Activated naive CD8-positive, alpha-beta T cell treated with anti-CD3 and anti-CD28 coated beads, Interleukin-2, amount 50 U/mL, for 16 hours (primary cell): ENCODE measurements at places on chromosomes 7 and 10.

GRCh38 chr10:31604096-31604495, 285.1 kb downstream of the ZEB1 start:
- no peak for DNase-seq

- DNase-seq, result no peak
Observed at GRCh38 chr10:3468919-3469638, 296.5 kb upstream of the PITRM1 start.

- no peak for DNase-seq
Observed at GRCh38 chr7:106812027-106812643, 52.9 kb upstream of the PIK3CG start.

DNA sequence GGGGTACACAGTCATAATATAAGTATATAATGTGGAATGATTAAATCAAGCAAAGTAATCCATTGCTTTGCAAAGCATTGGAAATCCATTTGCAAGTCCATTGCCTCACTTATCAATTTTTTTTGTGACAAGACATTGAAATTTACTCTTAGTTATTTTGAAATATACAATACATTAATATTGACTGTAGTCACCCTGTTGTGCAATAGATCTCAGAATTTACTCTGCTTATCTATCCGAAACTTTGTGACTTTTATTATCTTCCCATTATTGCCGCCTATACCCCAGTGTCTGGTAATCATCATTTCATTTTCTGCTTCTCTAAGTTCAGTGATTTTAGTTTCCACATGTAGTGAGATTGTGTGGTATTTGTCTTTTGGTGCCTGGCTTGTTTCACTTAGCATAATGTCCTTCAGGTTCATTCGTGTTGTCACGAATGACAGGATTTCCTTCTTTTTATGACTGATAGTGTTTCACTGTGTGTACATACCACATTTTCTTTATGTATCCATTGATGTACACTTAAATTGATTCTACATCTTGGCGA, 5.8 kb downstream of the MALRD1 start:
- no peak for DNase-seq

- no peak for DNase-seq
Observed at GRCh38 chr10:7667262-7668141, 736 bp upstream of the ITIH5 start.

- no peak for DNase-seq
Observed at GRCh38 chr7:24419511-24419910, 135.5 kb downstream of the NPY start.

DNA sequence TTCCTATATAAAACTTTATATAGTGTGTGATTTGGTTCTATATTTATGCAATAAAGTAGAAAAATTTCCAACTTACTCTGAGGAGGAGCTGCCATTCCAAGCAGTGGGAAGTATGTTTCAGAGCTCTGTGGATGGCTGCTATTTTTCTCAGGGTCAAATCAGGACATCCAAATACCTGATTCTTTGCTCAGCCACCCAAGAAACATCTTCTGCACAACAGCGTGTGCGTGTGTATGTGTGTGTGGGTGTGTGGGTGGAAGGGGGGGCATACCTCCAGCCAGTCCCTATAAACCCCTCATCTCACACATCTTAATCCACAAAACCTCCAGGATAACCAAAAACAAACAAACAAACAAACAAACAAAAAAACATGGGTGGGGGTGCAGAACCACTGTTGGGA, 66.3 kb upstream of the EMX2 start:
- no peak for DNase-seq

DNA sequence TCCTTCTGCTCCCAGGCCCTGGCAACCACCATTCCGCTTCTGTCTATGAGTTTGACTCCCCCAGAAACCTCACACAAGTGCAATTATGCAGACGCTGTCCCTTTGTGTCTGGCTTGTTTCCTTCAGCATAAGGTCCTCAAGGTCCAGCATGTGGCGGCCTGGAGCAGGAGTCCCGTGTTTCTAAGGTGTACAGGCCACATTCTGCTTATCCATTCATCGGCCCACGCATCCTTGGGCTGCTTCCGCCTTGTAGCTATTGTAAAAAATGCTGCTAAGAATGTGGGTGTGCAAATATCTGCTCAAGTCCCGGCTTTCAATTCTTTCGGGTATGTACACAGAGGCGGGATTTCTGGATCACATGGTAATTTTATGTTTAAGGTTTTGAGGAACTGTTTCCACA, 38.2 kb downstream of the ESYT2 start:
- DNase-seq, result no peak
